D721Med (cell line): ENCODE measurements at places on chromosomes 1 and 21.

GRCh38 chr1:87292684-87293493, 35.8 kb upstream of the LMO4 start:
- no peak for DNase-seq

DNA sequence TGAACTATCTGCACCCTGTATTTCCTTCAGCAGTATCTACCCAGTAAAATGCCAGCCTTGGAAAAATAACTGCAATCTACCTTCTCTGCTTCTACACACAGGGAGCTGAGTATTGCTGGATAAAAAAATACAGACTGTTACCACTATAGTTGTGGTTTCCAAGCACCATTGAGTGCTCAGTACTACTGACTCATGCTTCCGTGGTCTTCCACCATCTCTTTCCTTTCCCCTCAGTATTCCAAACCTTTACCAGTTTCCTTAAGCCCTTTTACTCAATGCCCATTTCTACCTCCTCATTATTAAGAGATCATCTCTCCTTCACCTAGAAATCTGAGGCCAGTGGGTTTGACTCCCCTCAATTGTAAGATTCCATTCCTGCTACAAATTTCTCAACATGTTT, 23.8 kb downstream of the GLMN start:
- no peak for DNase-seq

DNA sequence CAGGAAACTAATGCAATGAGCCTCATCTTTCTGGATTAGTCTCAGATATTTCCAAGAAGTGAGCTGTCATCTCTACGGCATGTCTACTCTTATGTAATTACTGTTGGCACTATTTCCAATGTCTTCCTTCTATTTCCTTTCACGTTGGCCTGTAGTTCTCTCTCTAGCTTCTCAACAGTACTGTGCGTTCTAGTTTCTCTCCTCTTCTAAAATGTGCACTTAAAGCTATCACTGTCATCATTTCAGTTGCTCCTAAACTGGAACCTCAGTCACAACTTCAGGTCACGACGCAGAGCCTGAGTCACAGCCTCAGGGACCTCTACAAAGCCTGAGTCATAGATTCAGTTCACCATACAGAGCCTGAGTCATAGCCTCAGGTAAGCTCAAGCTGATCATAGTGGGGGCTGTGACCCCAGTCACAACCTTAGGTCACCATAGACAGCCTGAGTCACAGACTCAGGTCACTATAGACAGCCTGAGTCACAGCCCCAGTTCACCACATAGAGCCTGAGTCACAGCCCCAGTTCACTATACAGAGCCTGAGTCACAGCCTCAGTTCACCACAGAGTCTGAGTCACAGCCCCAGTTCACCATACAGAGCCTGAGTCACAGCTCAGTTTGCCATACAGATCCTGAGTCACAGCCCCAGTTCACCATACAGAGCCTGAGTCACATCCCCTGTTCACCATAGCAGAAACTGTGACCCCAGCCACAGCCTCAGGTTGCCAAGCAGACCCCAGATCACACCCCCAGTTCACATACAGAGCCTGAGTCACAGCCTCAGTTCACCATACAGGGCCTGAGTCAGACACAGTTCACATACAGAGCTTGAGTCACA, 13.0 kb downstream of the WNT9A start:
- no peak for DNase-seq

DNA sequence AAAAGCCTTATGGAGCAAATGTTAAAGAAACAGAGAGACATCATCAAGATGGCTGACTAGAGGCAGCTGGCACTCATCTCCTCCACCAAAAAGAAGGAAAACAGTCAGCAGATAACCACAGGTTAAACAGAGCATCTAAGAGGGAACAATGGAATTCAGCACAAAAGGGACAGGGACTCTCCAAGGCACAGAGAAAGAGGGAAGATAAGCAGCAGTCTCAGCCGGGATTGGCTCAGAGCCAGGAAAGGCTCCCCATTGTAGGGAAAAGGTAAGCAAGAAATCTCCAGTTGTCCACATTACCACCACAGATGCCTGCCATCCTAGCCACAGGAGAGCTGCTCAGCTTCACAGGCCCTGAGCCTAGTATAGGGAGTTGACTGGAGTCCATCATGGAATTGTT, 605.5 kb downstream of the SMYD3 start:
- no peak for DNase-seq

GRCh38 chr1:172071746-172072145, 230.4 kb downstream of the DNM3 start:
- DNase-seq = no peak

- DNase-seq = no peak
Observed at GRCh38 chr1:14298806-14299205, 299.7 kb upstream of the KAZN start.

DNA sequence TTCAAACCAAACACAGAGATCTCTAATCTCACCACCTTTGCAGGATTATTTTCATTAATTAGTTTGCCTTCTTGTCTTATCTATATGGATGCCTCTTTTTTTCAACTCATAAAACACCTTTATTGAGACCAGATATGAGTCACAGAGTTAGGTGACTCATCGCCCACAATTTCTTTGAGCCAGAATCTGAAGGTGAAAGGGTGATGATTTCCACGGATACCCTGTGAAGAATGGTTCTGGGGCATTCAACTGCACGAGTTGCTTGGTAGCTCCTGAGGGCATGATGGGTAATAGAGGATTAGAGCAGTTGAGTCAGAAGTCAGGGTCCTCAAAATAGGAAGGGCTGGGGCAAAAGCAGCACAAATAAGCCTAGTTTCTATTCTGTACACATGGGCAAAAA, 128.2 kb downstream of the TBX19 start:
- DNase-seq = no peak

- no peak for DNase-seq
Observed at GRCh38 chr1:83583351-83584014, 415.4 kb downstream of the TTLL7 start.

GRCh38 chr21:29739176-29739575, 200.6 kb downstream of the GRIK1 start:
- DNase-seq = no peak

DNA sequence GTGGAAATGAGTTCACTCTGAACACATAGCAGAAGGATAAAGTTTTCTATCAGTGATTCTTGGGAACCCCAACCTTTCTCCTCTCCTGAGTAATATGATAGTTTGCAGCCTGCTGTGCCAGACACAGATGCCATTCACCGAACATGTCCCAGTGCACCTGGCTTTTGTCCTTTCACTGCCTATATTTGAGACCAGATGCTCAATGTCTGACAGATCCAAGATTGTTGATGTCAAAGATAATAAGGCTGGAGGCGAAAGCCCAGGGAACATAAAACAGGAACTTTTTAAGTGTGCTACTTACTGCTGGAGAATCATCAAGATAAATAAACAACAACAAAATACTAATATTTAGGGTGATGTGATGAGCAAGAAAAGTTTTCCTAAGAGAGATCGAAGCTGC, 139.3 kb downstream of the TIAM1 start:
- DNase-seq = no peak

DNA sequence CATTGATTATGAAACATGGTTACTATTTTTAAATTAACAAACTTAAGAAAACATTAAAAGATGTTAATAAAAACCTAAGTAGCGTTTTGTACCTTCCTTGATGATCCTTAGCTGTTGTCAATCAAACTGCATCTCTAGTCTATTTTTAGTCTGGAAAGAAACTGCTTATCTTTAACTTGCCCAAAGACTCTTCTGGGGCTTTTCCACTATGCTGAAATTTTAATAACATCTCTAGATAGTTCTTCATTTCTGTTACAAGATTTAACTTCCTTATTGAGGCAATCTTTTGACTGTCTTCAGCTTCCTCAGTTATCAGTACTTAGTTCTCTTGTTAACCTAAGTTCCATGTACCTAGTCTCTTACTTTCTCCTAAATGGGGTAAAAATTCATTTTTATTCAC, 135.9 kb upstream of the HMCN1 start:
- no peak for DNase-seq

GRCh38 chr1:109371341-109371739, 26.4 kb downstream of the SORT1 start:
- DNase-seq = no peak

GRCh38 chr1:162732566-162733335, 57.8 kb upstream of the HSD17B7 start:
- no peak for DNase-seq

DNA sequence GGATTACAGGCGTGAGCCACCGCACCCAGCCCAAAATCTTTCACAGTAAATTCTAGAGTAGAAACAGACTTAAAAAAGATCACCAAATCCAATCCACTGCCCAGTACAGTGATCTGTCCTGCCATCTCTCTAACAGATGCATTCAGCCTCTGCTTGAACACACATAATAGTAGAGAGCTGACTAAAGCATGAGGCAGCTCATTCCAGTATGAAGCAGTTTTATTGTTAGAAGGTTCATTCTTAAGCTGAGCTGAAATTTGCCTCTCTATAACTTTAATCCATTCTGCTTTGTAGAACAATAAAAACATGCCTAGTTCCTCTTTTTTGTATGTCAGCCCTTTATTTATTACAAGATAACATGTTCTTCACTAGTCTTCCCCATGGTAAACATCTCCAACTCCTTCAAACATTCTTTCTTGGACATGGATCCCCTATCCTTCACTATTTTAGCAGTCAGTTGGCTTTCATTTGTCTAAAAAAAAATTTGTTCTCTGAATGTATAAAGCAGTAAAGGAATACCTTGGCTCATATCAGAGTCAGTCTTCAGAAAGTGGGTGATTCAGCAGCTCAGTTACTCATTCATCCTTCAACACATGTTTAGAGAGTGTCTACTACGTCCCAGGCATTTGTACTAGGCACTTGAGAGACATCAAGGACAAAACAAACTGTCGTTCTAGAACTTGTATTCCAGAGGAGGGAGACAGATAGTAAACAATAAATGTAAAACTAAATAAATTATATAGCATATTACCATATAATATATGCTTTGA, 10.7 kb upstream of the PTBP2 start:
- DNase-seq = no peak

DNA sequence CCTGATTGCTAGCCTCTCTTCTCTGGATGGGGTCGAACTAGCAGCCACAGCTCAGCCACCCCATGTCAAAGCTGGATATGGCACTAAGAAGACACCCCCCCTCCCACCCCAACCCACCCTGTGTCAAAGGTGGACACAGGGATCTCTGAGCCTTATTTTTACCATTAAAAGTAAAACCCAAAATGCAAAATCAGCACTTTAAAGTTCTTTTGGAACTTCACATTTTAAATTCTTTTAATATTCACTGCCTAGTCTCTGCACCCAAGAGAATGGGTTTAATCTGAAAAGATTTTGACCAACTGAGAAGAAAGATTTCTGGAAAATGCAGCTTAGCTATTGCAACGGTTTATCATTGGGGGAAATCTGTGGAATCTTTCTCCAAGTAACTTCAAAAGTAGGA, 167.6 kb downstream of the TGFBR3 start:
- DNase-seq = no peak

DNA sequence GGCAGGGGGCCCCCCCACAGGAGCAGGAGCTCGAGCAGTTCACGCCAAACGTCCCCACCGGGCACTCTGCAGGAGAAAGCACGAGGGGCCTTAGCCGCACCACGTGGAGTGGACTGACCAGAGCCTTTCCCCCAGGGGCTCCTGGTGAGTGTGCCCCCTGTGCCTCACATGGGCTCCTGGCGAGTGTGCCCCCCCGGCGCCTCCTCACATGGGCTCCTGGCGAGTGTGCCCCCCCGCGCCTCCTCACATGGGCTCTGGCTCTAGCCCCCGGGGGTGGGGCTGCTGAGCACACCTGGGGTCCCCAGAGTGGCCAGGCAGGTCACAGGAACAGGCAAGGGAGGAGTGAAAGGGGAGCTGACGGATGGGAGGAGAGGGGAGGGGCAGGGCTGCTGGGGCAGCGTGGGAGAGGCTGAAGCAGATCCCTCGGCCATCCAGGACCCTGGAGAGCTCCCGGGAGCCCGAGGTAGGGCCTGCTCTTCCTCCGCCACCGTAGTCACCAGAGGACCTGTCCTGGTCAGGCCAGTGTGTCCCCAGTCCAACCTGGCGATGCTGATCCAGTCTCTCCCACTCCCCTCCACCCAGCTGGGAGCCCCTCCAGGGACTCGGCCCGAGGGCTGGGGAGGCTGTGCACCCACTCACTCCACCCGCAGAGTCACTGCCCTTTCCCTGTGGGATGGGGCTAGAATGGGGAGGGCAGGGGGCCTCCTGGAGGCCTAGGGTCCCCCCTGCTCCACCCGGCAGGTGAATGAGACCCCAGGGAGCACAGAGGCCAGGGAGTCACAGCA, 47.6 kb downstream of the ARHGEF16 start:
- no peak for DNase-seq

DNA sequence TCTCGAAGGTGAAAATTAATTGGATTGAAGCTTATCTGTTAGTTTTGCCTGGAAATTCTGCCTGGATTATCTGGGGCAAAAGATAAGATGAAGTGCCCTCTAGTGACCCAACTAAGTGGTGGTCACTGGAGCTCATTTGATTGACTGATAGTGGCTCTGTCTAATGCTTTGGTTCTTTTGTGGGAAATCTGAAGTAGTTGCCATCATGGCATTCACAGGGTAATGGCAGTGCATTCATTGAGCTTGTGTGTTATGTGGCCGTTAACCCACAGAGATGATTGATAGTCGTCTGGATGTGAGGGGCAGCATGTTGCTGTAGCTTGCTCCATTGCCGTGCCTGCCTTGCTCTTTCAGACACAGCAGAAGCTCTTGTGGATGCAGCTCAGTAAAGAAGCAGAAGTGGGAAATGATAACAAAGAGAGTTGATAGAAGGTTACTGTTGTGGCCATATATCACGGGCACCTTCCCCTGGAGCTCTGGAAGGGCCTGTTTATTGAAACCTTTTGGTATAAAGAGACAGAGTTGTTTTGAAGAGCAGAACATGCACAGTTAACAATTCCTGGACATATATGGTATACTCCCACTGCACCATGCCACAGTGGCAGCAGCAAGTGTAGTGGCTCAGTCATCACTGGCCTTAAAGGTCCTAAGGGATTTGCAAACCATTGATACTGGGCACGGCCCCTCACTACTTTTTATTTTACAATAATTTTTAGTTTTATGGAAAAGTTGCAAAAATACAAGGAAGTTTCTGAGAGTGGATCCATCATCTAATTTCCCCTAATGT, 42.0 kb downstream of the CXADR start:
- no peak for DNase-seq

DNA sequence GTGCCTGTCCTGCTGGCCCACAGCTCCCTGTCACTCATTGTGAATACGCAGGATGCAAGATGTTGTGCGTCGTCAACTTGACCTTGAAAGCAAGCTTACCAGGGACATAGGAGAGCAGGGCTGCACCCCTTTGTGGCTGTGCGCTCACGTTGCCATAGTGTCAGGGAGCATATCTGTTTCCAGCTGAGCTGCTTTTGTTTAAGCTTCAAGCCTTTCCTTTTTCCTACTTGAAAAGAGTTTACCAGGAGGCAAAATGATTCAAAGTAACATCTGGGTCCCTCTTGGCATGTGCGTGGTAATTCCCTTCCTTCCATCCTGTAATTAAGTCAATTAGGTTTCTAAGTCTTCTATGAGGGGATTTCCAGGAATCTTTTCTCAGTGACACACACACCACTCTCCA, 537.1 kb downstream of the AJAP1 start:
- no peak for DNase-seq
